Activated CD8-positive, alpha-beta memory T cell treated with anti-CD3 and anti-CD28 coated beads for 24 hours (primary cell): ENCODE measurements at places on chromosomes 3 and 15.

GRCh38 chr15:33756961-33757360 lies 211.3 kb upstream of the CHRM5 start:
- no peak for DNase-seq

GRCh38 chr3:54307566-54308180 lies 185.3 kb downstream of the CACNA2D3 start:
- DNase-seq, result no peak

- no peak for DNase-seq
Observed at GRCh38 chr3:43249405-43249804, 36.9 kb upstream of the SNRK start.

GRCh38 chr3:72266016-72266370 lies 481.0 kb upstream of the PROK2 start:
- DNase-seq, result no peak

- no peak for DNase-seq
Observed at GRCh38 chr15:23482228-23482627, 35.2 kb upstream of the GOLGA6L2 start.

DNA sequence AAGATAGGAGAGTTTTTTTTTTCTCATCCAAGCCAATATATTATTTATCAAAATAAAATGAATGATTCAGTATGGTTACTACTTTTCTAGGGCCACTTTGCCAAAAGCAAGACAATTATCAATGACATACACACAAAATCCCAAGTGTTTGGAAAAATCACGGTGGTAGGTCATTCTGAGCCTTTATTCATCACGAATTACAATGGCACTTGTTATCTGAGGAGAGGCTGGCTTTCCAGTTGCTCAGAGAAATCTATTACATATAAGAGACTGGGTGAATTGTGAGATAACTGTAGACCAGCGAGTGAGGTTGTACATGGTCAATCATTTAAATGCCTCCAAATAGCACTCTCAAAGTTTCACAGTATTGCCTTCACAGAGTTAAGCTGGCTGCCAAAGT lies 20.4 kb upstream of the FGF12 start:
- DNase-seq, result no peak

GRCh38 chr3:36399933-36400332 lies 19.6 kb downstream of the STAC start:
- no peak for DNase-seq
